ENCODE measurements at places on chromosomes 5 and 9.

DNA sequence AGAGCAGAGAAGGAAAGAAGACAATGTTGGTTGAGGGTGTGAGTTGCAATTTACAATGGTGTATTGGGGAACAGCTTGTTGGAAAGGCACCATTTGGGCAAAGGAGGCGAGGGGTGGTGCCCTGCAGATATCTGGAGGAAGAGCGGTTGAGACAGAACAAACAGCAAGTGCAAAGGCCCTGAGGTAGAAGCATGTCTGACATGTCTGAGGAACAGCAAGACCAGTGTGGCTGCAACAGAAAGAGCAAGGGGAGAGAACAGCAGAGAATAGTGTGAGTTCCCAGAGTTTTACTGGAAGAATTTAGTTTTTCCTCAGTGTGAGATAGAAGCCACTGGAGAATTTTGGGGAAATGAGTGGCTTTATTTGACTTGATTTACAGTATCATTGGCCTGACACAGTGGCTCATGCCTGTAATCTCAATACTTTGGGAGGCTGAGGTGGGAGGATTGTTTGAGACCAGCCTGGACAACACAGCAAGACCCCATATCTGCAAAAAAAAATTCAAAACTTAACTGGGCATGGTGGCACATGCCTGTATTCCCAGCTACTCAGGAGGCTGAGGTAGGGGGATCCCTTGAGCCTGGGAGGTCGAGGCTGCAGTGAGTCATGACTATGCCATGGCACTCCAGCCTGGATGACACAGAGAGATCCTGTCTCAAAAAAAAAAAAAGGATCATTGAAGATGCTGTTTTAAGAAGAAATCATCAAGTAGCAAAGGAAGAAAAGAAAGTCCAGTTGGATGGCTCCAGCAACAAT is 13.6 kb downstream of the CMBL start:
- no peak for DNase-seq

DNA sequence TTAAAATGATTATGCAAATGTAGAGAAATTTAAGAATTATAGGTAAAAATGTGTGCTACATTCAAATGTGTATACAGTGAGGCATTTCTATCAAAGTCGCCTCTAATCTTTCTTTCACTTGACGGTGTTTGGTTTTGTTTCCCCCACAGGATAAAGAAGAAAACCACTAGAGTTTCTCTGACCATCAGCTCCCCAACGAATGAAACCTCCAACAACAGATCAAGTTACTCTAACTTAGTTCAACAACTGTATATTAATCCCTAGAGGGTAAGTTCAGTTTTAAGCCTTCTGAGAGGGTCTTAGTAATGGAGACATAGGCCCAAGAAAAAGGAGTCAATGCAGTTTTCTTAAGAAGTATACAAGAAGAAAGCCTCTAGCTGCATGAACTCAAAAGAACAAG is 11.5 kb upstream of the MYOT start:
- no peak for DNase-seq

DNA sequence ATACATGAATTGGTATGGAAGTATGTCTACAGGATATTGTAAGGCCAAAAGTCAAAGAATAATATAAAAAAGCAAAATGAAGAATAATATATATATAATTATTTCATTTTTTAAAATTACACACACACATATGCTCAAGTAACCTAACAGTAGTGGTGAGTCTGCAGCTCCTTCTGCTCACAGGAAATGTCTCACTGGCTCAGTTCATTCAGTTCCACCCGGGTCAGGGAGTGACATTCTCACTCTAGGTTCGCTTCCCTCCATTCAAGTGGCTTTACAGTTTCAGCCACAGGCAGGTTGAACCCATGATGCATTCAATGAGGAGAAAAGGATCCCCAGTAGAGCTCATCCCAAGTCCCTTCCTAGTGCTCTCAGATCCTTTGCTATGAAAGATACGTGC is 90.8 kb downstream of the SUSD1 start:
- DNase-seq = no peak

GRCh38 chr5:147576646-147577535 is 67.0 kb upstream of the DPYSL3 start:
- DNase-seq = no peak

- no peak for DNase-seq
Measured at GRCh38 chr9:93154293-93154903, 20.3 kb upstream of the NINJ1 start.

Data from stimulated activated CD4-positive, alpha-beta T cell treated with anti-CD3 and anti-CD28 coated beads, Interleukin-1b, Interleukin-23, amount 100 ng/mL, for 1 hour (primary cell).